ENCODE measurements at places on chromosomes 4 and X. TPM values are rescaled to one million over a fixed set of nuclear protein-coding genes. Genes with fewer than 3 reads are reported as not detected.

The BLOC1S4 gene
- 18.4 TPM for total RNA-seq

The GAK gene
- total RNA-seq: 67.2 TPM

The BTC gene
- total RNA-seq: 0.57 TPM

The PROM1 gene
- 0.27 TPM for total RNA-seq
